Effector memory CD8-positive, alpha-beta T cell (primary cell): ENCODE measurements at places on chromosomes 7 and 10.

DNA sequence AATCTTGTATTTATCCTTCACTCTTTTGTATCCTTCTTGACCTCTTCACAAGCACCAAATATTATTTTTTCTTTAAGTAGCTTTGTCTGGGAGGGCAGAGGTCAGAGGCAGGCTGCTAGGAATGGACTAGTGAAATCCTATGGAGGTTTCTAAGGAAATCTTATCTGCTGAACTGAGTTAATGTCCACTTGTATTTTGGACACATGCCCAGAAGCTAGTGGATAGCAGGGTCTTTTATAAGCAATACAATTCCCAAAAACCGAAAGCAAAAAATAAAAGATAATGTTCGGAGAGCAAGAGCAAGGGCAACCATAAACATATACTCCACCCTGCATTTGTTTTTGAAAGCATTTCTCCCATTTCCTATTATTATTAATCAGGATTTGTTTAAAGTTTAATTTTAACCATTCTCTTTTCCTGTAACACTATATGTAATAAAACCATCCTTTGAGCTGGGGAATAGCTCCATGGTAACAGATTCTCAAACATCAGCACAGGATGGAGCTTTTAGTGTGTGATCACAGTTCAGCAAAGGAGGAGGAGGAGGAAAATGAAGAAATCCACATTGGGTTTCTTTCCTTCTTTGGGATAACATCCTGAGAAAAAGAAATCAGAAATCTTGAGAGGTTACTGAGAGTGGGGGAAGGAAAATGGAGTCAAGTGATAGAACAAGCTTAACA lies 328.2 kb upstream of the LRRN3 start:
- DNase-seq, result no peak

GRCh38 chr10:61313460-61313859 lies 139.7 kb downstream of the TMEM26 start:
- DNase-seq, result no peak

DNA sequence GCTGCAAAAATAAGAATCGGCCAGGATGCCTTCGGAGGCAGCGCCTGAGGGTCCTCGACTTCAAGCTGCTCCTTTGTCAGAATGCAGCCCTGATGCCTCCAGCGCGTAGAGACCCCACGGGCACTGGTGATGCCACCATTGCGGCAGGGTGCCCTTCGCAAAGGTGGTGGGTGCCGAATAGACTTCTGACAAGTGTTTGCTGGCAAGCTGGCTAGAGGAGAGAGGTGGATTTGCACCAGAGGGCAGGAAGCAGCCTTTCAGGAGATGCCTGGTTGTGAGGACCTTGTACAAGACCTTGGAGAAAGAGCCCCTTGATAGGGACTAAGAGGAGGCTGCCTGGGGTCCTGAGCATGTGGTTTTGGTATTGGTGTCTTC lies 103.2 kb upstream of the PPIF start:
- DNase-seq, result no peak

GRCh38 chr10:48981310-48981907 lies 41.8 kb upstream of the LRRC18 start:
- peak; percentile 16 for DNase-seq

DNA sequence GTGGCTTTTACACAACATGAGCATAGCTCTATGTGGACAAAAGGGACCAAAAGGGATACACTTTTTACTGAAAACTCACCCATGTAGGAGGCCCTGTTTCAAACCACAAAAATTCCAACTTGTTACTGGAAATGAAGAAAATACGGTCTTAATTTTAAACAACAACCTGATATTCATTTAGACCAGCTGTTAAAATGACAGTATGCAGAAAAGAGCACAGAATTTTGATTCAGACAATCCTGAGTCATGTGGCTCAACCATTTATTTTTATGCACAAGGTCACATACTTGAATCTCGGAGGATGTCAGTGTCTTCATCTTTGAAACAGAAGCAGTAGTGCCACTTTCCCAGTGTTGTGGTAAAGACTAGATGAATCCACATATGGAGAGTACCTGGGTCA lies 426.5 kb upstream of the NFE2L3 start:
- DNase-seq, result no peak
